Esophagus mucosa (tissue), 1 donor: ENCODE measurements at places on chromosomes 16 and 17. TPM values are rescaled to one million over a fixed set of nuclear protein-coding genes. Genes with fewer than 3 reads are reported as not detected.

The MON1B gene
- 29.0 TPM for total RNA-seq

The SLX1B gene
- total RNA-seq, result 24.3 TPM

The CES1 gene
- 2.0 TPM for total RNA-seq

The CD19 gene
- 0.40 TPM for total RNA-seq

The KCNH4 gene
- total RNA-seq, result not detected

The PPP1R1B gene
- 1.6 TPM for total RNA-seq

The PABPN1L gene
- not detected for total RNA-seq

The TOX3 gene
- 0.60 TPM for total RNA-seq

The KRT33A gene
- total RNA-seq, result 0.92 TPM

The RNU2-1 gene
- 11,314 TPM for total RNA-seq

The ASPA gene
- total RNA-seq, result 0.56 TPM

The E4F1 gene
- total RNA-seq, result 10.7 TPM

The NPTX1 gene
- total RNA-seq, result not detected

The CACNA1G gene
- total RNA-seq, result 0.08 TPM

The ERN2 gene
- total RNA-seq, result 0.36 TPM

The TNK1 gene
- total RNA-seq, result 6.1 TPM

The REXO5 gene
- total RNA-seq, result 2.5 TPM

The CD300LF gene
- total RNA-seq, result 0.40 TPM

The OR1F1 gene
- not detected for total RNA-seq

The HS3ST2 gene
- 0.12 TPM for total RNA-seq

The SRSF1 gene
- total RNA-seq, result 129 TPM

The MYH8 gene
- not detected for total RNA-seq

The KRTAP2-2 gene
- total RNA-seq, result not detected

The DNAI2 gene
- not detected for total RNA-seq

The SULT1A1 gene
- 4.7 TPM for total RNA-seq

The AMFR gene
- 74.2 TPM for total RNA-seq

The RAP1GAP2 gene
- 17.9 TPM for total RNA-seq

The EPOP gene
- 4.9 TPM for total RNA-seq

The CLEC10A gene
- total RNA-seq, result 0.92 TPM

The MEOX1 gene
- total RNA-seq, result 1.2 TPM

The OR2C1 gene
- not detected for total RNA-seq

The IRX5 gene
- total RNA-seq, result 7.5 TPM

The AGRP gene
- not detected for total RNA-seq

The SSTR5 gene
- total RNA-seq, result not detected

The YBX2 gene
- total RNA-seq, result 0.96 TPM

The NPEPPS gene
- total RNA-seq, result 181 TPM

The DNAAF1 gene
- total RNA-seq, result 0.16 TPM

The CACNG1 gene
- total RNA-seq, result not detected

The MEFV gene
- total RNA-seq, result 0.52 TPM

The PIRT gene
- total RNA-seq, result not detected

The ST6GALNAC2 gene
- total RNA-seq, result 24.0 TPM

The ZSCAN10 gene
- total RNA-seq, result not detected

The DHRS7C gene
- not detected for total RNA-seq

The MYO15A gene
- 0.44 TPM for total RNA-seq

The HOXB2 gene
- total RNA-seq, result 14.1 TPM

The ELMO3 gene
- 26.3 TPM for total RNA-seq
